Activated CD4-positive, CD25-positive, alpha-beta regulatory T cell treated with anti-CD3 and anti-CD28 coated beads, Interleukin-2, amount 50 U/mL, for 24 hours (primary cell): ENCODE measurements at places on chromosomes 1 and 21.

GRCh38 chr1:178910023-178910422, 39.1 kb upstream of the ANGPTL1 start:
- ATAC-seq, result no peak

DNA sequence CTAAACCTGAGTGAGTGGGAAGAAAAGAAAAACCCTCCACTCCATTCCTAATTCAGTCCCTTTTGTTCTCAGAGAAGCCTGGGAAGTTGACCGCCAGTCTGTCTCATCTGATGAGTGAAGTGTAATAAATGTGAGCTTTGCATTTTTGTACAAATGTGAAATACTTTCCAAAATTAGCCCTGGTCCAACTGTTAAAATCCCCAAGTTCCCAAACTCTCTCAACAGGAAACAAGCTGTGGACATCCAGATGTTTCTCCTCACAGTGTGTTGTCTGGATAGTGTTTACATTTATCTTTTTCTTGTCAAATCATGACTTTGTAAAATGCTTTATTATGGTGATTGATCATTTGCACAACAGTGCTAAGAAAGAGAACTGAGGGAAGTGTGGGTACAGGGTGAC, 145.1 kb downstream of the TM2D1 start:
- ATAC-seq, result no peak

- ATAC-seq, result peak; percentile 32
These were observed 221.3 kb downstream of the MRPL39 start for GRCh38 chr21:25385911-25386474.

DNA sequence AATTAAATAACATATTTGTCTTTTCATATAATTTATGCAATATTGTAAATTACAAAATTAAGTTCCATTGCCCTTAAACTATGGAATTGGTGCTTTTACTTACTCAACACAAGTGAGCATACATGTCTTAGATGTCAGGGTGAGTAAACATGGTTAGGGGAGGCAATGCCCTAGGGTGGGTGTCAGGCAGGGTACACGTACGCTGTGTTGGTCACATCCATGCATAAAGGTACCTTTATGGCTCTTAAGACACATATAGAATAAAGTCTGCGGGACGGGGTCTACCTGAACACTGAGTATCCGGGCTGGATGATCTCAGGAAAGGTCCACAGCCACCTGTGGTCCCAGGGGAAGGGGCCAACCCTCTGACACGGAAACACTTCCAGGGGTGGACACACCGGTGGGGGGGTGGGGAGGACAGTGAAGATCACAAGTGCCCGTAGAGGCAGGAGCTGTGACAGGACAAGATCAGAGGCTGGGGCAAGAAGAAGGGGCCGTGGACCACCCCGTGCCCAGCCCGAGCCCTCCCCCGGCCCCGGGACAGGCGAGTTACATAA, 720 bp downstream of the LIN9 start:
- no peak for ATAC-seq

DNA sequence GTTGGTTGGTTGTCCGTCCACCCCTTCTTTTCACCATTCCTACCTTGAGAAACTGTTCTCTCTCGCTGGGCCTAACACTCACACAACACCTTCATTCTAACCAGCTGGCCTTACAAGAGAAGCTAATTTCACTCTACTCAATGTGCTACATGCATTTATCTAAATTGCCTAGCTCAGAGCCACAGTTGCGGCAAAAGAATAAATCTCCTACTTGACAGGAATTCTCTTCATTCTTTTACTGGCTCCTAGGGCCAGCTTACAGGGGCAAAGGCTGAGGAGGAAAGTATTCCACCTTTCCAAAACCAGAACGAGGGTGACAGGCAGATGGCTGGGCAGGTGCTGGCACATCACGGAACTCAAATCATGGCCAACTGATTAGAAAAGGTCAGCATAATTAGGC, 6.5 kb downstream of the F3 start:
- ATAC-seq, result no peak

DNA sequence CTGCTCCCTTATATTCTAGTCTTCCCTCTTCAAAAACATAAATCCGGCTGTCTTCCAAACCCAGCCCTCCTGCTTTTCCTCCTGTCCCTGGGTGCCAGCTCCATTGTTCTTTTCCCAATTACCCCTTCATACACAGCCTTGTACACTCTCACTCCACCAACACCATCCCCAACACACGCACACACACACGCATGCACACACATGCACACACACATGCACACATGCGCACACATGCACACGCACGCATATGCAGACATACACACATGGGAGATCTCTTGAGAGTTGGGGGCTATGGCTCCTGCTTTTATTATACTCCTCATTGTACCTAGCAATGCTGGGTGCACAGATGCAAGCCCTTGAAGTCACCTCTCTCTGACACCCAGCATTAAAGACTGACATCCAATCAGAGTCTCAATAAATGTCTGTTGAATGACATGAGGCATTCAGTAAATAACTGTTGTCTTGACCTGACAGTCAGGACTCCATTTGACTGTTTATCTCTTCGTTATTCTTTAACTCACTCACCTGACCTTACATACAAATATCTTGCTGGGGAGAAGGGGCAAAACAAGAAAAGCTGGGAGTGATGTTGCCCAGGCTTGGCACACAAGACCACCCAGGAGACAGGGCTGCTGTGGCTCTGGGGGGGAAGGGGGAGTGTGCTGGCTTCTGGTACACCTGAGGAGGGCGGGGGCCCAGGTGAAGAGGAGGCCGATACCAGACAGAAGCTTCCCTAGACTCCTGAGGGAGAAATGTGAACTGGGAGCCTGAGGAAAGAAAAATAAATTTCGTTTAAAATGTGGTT, 16.0 kb downstream of the ABCA4 start:
- no peak for ATAC-seq

DNA sequence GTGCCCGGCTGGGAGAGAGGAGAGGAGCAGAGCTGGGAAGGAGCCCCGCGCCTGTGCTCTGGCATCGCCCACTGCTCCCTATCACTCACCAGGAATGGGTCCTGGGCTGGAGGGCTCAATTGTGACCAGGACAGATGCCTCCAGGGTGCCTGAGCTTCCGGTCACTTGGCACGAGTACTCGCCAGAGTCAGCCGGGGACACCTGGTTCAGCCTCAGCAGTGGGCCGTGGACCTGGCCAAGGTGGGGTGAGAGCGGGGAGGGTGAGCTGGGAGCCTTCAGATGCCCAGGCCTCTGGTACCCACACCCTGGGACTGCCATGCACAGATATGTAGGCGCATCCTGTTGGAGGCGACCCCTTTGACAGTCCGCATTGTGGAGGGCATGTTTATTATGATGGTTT, 31.1 kb downstream of the LDLRAD2 start:
- no peak for ATAC-seq

DNA sequence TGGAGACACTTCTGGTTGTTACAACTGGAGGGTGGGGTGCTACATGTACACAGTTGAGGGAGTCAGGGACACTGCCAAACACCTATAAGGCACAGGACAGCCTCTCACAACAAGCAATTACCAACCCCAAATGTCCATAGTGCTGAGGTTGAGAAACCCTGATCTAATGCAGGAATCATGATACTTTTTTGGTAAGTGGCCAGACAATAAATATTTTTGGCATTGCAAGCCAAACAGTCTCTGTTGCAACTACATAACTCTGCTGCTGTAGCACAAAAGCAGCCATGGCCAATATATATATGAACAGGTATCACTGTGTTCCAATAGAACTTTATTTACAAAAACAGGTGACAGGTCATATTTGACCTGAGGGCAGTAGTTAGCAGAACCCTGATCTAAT, 177.5 kb downstream of the ASTN1 start:
- no peak for ATAC-seq

- ATAC-seq, result no peak
These were observed 46.3 kb downstream of the AGPAT3 start for GRCh38 chr21:43911015-43911934.
